ENCODE measurements at places on chromosomes 5 and 9.
A peak's percentile ranks its signal among the peaks of the same experiment; 100 is the strongest.

GRCh38 chr5:109060378-109061025 is 312.8 kb downstream of the FER start:
- DNase-seq: no peak

DNA sequence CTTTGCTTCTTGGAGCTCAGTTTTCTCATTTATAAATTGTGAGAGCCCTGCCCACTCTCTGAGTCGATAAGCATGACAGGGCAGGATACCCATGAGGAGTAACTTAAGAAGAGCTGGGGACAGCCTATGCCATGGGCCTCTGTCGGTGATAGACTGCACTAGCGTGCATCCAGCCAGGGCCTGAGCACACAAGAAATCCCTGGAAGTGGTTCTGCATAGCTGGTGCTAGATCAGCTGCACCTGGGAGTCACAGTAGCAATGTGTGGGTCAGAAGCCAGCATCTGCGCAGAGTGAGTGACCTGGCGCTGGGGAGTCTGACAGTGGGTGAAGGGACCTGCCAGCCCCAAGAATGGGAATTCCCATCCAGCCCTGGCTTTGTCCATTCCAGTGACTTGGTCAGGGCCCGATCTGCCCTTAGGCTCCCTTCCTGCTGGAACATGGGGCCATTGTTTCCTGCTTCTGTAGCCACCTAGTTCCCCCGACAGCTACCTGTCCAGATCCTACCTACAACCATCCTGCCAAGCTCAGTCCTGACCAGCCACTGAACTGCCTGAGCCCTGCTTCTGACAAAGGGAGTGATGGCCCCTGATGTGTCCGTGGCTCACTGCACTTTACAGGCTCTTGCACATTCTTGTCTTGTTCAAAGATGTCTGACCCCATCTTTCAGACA is 35.9 kb upstream of the NANS start:
- no peak for DNase-seq

DNA sequence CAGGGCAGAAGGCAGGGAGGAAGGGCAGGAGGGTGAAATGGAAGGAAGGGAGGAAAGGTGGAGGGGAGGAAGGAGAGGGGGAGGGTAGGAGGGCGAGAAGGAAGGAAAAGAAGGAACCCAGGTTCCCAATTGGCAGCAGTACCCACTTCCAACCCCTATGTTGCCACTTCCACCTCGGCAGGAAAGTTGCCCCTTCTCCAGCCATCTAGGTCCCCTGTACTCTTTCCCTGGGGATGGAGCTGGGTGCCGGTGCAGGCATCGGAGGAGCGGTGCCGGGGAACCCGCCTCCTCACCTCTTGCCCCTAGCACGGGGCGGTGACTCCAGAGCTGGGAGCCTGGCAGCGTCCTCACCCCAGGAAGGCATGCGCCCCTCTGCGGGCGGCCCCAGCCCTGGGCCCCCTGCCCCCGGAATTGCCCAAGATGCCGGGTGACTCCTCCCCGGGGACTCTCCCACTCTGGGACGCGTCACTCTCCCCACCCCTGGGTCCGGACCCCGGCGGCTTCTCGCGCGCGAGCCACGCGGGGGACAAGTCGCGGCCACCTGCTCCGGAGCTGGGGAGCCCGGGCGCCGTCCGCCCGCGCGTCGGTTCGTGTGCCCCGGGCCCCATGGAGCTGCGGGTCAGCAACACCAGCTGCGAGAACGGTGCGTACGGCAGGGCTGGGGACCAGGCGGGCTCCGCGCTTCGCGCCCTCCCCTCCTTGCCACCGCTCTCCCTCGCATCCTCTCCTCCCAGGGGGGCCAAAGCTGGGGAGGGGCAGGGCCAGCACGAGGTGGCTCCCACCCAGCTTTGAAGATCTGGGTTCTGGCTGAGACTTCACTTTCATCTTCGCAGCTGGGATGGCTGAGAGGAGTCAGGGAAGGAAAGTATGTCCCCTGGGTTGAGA is at the start of gene NIPAL4:
NIPAL4 (plus strand) TSS at position 499 of the 885 bp plus-strand sequence; CDS start at position 607, 108 bp downstream.
- DNase-seq: peak; percentile 24

DNA sequence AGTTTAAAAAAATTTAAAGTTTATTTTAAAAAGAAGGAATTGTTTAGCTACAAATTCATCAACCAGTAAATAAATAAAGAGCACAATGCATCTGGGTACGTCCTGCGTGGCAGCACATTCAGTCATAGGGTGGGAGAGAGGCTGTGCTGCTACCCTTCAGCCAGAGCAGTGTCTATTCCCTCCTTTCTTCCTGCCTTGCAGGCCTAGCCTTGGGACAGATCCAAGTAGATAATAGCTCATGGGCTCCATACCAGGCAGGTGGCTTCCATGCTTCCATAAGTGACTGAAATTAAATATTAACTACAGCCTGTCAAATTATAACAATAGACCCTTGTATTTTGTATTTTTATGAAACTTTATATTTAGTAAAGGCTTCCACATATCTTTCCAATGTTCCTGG is 408.3 kb upstream of the RGMB start:
- no peak for DNase-seq

- no peak for DNase-seq
Observed at GRCh38 chr9:124765439-124765835, 5.7 kb downstream of the NR6A1 start.

DNA sequence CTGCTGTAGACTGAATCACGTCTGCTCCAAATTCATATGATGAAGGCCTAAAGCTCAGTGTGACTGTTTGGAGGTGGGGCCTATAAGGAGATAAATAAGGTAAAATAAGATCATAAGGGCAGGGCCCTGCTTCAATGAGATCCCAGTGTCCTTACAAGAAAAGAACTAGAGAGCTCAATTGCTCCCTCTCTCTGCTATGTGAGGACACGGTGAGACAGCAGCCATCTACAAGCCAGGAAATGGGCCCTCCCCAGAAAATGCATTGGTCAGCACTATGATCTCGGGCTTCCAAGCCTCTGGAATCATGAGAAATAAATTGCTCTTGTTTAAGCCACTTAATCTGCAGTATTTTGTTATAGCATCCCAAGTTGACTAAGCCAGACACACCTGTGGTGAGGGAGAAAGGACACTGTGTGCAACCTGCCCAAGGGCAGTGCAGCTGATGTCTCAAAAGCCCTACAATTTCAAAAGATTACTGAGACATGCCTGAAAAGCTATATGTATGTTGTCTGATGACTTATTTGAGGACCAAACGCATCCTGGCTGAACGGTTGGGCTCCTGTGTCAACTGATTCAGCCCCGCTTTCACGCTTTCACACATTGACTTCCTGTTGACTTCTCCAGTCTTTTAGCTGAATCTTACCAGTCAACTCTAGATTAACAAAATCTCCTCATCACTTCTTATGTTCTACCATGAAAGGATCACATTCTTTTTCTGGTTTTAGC is 13.2 kb downstream of the GZMK start:
- peak; percentile 59 for DNase-seq

- no peak for DNase-seq
Observed at GRCh38 chr9:132214027-132214622, 52.3 kb downstream of the NTNG2 start.

DNA sequence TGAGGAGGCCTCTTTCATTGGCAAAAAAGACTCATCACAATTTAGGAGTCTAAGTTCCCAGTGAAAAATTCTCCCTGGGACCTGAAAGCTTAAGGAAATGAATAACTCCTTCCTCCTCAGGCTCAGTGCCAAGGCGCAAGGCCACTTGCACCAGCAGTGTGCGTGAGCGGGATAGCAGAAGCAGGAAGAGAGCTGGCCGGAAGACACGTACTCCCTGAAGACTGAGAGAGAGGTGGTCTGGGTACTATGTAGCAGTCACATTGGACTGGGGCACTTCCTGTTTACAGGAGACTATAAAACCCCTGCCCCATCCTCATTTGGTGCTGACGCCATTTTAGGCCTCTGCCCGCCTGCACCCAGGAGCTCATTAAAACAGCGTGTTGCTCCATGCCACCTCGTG is 66.3 kb upstream of the IL33 start:
- DNase-seq: no peak

GRCh38 chr9:72952381-72952690 is 517 bp downstream of the ALDH1A1 start:
- no peak for DNase-seq

DNA sequence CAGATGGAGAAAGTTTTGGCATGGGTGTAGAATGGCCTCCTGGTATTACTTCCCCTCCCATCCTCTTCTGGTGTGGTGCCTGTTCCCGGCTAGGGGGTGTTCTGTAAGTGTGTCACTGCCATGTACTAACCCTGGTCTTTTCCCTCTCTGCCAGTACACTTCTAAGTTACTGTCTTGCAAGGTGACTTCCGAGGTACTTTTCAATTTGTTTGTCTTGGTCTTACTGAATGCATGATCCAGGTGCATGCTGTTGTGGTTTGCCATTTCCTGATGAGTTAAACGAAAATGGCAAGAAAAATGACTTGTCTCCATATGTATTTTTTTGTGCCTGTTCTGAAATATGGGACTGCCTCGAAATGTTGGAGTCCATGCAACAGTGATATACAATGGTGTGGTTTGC is 46.0 kb downstream of the C9orf152 start:
- DNase-seq: no peak

DNA sequence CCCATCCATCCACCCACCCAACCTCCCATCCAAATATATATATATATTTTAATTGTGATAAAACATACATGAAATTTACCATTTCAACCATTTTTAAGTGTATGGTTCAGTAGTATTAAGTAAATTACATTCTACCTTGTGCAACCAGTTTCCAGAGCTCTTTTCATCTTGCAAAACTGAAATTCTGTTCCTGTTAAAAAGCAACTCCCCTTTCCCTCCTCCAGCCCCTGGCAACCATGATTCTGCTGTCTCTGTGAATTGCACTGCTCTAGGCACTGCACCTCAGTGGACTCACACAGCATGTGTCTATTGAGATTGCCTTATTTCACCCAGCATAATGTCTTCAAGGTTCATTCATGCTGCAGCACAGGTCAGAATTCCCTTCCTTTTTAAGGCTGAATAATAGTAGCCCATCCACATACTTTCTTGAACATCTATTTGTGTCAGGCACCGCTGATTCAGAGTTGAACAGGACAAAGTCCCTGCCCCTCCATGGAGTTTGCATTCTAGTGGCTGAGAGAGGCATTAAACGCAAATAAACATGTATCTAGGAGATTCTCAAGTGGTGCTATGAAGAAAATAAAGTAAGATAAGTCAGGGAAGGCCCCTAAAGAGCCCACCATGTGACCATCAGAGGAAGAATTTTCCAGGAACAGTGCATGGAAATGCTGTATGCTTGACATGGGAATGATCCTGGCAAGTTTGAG is 24.0 kb downstream of the CSF1R start:
- no peak for DNase-seq

DNA sequence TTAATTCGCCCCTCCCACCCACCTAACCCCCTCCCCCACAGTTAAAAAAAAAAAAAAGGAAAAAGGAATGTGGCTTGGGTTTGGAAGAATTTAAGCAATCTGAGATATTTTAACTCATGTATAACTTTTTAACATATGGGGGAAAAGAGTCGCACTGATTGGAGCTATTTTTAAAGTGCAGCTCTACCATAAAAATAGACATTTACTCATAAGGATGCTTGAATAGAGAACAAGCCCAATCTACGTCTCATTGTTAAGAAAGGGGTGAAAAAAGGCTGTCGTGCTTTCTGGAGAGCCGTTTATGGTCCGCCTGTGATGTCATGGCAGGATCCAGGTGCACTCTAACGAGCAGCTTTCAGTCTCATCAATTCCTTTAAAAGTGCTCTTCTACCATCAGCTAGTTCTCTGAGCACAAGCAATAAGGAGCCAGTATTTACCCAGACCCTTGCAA is 142.4 kb downstream of the ELAVL2 start:
- no peak for DNase-seq

DNA sequence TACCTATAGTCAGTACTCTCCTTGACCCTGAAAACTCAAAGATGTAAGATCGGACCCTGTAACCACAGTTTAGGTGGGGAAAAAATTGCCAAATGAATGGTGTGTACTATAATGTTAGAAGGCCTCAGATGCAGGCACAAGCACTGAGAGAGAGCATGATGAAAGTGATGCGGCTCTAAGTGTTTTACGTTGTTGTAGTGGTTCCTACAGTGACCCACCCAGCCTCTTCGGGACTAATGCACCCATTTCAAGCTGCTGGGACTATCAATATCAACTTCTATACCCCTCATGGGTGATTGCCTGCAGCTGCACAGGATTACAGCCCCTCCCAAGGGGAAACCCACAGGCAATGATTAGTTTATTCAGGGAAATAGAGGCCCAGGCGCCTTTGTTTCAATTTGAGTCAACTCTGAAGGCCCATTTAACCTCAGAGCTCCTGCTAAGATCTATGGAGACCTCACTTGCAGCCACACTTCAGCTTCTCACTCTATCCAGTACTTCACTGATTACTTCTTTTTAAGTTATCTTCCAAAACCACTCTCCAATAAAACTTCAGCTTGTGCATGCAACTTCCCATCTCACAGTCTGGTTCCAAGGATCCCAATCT is 340.7 kb downstream of the NR2F1-AS1 start:
- no peak for DNase-seq

GRCh38 chr5:136087961-136088871 is 44.4 kb upstream of the SMAD5 start:
- no peak for DNase-seq

GRCh38 chr9:34035656-34036055 is 13.0 kb downstream of the UBAP2 start:
- no peak for DNase-seq

GRCh38 chr9:98724810-98725530 is 16.2 kb upstream of the GABBR2 start:
- DNase-seq: no peak

DNA sequence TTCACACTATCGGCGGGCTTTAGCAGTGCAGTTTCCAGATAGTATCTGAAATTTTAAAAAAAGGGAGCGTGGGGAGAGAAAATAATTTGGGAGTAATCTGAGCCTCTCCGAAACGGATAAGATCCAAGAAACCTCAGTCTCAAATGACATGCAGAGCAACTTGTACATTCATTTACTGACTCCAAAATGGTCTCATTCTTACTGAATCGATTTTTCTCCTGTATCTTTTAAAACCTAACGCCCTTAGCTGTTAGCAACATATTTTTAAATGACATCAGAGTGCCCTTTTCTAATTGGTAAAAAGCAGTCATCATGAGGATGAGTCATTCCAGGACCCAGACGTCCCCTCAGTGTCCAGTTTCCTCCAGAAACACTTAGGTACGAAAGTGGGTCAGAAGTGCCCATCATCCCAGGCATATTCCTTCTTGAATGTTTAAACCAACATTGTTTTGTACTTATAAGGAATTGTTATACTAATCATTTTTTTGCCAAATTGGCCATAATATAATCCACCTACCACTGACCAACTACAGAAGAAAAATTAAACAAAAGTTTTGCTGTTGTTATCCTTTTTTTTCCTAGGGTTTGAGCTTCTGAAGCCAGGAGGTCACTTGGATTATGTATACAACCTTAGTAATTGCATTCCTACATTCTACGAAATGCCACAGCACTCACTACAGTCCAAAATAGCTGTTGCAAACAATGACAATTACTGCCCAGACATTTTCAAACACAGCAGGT is 354.4 kb downstream of the ADAMTS6 start:
- DNase-seq: no peak

DNA sequence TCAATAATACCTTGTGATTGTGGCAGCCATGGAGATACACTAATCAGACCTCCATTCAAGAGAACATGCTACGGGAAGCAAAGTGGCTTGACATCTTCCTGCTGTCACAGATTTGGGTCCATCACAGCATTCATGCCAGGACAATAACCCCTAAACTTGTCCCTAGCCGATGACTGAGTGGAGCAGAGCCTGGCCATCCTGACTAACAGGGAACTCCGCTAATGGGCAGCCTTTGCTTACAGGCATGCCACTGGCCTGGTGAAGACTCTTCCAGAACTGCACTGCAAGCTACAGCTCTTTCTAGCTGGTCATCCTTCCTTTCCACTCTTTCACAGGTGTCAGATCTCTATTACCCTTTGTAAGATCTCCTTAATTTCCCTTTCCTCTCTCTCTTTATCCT is 16.0 kb downstream of the FAM174A start:
- DNase-seq: no peak

GRCh38 chr5:57817924-57818323 is 335.3 kb upstream of the ACTBL2 start:
- DNase-seq: no peak

Data from activated naive CD4-positive, alpha-beta T cell treated with anti-CD3 and anti-CD28 coated beads, Interleukin-2, amount 50 U/mL, for 72 hours (primary cell).